Kasumi-1 (cell line): ENCODE measurements at places on chromosomes 11 and 22.
A peak's percentile ranks its signal among the peaks of the same experiment; 100 is the strongest.

- DNase-seq = peak; percentile 85
Measured at GRCh38 chr11:33258631-33259205, 1.5 kb downstream of the HIPK3 start.

- no peak for DNase-seq
Measured at GRCh38 chr11:61754534-61755482, 2.4 kb downstream of the MYRF start.

GRCh38 chr11:126415128-126415527 lies 59.6 kb downstream of the ST3GAL4 start:
- DNase-seq = no peak

DNA sequence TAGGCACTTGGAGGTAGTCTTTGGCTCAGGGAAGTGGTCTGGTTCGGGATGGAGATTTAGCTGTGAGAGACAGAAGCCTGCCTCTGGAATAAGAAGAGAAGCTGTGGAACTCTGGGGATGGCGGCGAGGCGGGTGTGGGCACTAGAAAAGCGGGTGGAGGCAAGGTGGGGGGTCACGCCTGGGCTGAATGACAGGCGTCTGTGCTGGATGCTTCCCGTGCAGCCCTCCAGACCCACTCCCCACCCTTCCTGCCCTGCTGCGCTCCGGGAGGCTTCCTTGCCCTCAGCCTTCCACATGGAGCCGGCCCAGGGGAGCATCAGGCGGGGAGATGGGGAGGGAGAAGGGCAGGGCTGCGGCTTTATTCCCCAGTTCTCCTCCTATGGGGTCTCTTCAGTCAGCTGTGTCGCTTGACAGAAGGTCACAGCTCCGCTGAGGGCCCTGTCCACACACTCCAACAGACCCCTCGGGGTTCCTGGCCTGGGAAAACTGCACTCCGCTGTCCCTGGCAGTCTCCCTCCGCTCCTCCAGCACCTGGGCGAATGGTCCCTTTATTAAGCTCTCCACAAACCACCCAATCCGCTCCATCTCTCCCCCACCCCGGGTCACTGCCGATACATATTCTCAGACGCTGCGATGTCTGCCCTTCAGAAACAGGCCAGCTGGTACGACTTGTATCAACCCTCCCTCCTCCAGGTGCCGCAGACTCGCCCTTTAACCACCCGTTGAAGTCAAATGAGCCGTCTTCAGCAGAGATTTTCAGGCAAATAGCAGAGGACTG lies 6.2 kb downstream of the DNAJB13 start:
- DNase-seq = no peak

DNA sequence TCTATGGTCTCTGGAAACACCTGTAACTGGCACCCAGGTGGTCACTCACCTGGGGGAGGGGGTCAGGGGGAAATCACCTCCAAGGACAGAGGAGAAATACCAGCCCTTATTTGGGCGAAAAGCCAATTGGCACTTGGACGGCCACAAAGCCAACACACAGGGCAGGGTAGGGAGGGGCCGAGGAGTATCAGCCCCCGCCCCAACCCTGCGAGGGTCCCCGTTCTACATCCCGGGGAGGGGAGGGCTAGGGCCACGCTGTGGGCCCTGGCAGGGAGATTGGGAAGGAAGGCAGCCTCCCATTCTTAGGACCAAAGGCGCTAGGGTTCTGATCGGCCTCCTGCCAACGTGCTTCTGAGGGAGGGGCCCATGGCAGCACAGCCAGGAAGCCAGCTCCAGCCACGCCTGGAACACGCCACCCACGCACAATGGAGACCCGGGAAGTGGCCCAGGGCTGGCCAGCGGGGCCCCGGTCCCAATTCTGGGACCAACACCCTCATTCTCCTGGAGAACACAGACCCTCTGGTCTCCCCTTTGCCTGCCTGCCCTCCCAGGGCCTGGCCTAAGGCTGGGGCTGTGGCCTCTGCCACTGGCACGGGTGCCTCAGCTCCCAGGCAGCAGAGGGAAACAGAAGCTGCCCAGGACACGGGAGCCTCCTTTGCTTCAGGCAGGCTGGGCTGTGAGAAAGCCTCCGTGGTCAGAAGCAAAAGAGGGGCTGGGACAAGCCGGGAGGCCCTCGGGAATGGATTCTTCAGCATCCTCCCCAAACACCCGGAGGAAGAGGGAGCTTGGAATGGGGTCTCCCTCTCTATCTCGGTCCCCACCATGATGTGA lies 7.4 kb downstream of the CBX6 start:
- DNase-seq = no peak

DNA sequence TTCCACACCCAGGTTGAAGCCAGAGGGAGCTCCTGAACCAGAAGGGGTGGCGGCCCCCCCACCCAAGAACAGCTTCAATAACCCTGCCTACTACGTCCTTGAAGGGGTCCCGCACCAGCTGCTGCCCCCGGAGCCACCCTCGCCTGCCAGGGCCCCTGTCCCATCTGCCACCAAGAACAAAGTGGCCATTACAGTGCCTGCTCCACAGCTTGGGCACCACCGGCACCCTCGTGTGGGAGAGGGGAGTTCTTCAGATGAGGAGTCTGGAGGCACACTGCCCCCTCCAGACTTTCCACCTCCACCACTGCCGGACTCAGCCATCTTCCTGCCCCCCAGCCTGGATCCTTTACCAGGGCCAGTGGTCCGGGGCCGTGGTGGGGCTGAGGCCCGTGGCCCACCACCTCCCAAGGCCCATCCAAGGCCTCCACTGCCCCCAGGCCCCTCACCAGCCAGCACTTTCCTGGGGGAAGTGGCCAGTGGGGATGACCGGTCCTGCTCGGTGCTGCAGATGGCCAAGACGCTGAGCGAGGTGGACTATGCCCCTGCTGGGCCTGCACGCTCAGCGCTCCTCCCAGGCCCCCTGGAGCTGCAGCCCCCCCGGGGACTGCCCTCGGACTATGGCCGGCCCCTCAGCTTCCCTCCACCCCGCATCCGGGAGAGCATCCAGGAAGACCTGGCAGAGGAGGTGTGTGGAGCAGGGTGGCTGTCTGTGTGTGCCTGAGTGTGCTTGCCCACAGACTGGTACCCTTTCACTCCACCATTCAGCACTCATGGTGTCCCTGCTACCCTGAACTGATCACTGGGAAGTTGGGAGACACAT lies 6.7 kb downstream of the PHOX2A start:
- DNase-seq = no peak

DNA sequence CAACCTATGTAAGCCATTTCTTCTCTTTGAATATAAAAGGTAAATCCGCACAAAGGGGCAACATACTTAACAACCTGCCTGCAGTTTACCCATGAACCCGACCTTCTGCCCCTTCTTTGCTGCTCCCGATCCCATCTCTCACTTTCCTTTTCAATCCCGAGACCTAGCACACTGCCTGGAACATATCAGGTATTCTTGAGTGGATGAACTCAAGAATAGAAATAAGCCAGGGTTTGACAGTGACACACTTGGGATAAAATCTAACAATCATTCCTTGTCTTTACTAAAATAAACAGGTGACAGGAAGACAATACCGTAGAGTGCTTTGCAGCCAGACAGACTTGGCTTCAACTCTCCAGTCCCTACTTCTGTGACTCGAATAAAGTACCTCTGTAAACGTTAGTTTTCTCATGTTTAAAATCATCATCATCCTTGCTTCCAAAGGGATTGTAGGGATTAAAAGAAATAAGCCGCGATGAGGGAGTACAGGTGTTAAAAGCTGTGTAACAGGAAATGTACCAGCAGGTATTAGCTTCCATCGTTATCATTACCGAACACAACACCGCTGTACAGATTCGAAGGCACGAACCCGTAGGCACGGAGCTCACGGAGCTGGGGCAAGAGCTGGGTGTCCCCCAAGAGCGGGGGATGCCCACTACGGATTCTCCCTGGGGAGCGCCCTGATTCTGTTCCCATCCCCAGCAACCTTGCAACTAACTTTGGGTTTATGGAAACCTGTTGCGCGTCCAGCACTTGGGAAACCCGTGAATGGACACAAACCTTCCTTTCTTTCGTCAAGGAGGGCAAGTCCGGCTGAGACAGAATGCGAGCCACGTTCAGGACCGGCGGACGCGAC lies 720 bp downstream of the UFD1 start:
- peak; percentile 17 for DNase-seq

DNA sequence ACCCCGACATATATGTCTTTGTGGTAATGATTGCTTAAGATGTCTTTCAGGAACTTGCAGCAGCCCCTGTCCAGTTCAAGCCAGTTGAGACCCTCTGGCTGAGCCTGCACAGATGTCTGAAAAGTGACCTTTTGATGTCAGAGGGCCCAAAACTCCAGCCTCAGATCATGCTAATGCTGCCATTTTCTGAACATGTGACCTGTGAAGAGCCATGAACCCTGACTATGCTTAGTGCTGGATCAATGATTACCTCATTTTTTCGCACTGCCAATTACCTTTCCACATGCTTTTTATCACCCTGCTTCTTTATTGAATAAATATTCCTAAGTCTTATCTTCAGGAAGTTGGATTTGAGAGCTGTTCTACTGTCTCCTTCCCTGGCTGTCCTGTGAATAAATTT lies 6.9 kb upstream of the CYP2R1 start:
- no peak for DNase-seq

GRCh38 chr11:9315078-9315688 lies 790 bp upstream of the TMEM41B start:
- DNase-seq = no peak

DNA sequence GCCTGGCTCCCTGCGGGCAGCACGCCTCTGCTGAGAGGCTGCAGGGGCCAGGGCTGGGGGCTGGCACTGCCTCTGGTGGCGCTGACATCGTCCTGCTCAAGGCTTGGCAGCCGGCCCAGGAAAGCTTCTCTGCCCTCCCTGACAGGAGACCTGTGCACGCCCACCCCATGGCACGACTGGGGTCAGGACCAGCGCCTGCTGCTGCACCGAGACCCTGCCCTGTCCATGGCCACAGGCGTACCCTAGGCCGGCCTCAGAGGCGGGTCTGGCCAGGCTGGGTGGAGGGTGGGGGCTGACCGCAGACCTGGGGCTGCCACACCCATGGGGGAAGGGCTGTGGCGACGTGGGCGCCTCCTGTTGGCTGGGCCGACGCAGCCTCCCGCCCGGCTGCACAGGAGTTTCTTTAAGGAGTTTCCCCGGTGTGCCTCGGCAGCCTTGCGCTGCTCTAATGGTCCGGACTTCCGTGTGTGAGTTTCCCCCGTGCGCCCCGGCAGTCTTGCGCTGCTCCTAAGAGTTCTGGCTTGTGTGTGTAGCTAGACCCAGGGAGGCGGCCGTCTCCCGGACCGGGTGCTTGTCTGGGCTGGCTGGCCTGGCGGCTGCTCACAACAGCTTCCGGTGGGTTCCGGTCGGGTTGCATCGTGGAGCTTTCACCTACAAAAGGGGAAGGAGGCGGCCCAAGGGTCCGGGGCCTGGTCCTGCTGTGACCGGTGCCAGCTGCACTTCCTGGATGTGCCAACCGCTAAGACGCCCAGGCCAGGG lies 4.6 kb downstream of the TRABD start:
- DNase-seq = peak; percentile 83

DNA sequence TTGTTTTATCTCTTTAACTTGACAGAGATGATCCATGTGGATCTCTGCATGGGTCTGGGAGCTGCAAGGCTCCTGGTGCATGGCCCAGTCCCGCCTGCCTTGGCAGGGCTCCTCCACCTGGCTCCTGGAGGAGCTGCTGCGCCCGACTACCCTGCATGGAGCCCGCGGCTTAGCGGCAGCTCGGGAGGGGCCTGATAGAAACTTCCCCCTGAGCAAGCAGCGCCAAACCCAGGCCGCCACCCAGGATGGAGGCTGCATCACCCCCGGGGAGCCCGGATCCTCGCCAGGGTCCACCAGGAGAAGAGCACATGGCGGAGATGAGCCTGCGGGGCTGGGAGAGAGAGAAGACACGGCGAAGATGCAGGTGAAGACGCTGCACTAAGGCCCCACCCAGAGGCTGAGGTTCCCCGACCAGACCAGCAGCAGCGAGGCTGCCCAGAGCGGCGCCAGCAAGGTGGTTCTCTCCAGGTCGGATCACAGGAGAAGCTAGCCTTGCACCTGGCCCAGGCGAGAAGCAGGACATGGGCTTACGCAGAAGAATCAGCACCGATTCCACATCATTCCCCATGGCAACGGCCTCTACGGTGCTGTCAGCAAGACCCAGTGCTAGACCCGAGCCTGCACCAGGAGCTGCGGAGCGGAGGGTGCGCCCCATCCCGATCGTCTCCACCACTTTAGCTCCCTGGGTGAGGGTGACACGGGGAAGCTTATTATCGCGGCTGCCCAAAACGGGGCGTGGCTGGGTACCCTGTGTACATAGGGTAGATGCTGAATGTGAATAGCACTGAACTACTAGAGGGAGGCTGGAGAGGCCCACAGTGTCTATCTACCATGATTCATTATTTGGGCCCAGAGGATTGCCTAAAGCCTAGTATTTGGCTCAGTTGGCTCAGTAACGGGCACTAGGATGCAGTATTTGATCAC lies 41.3 kb upstream of the VPREB1 start:
- no peak for DNase-seq

- no peak for DNase-seq
Measured at GRCh38 chr11:44351006-44351660, 41.2 kb upstream of the ALX4 start.

GRCh38 chr11:2265396-2265795 lies 5.0 kb downstream of the ASCL2 start:
- peak; percentile 6 for DNase-seq

DNA sequence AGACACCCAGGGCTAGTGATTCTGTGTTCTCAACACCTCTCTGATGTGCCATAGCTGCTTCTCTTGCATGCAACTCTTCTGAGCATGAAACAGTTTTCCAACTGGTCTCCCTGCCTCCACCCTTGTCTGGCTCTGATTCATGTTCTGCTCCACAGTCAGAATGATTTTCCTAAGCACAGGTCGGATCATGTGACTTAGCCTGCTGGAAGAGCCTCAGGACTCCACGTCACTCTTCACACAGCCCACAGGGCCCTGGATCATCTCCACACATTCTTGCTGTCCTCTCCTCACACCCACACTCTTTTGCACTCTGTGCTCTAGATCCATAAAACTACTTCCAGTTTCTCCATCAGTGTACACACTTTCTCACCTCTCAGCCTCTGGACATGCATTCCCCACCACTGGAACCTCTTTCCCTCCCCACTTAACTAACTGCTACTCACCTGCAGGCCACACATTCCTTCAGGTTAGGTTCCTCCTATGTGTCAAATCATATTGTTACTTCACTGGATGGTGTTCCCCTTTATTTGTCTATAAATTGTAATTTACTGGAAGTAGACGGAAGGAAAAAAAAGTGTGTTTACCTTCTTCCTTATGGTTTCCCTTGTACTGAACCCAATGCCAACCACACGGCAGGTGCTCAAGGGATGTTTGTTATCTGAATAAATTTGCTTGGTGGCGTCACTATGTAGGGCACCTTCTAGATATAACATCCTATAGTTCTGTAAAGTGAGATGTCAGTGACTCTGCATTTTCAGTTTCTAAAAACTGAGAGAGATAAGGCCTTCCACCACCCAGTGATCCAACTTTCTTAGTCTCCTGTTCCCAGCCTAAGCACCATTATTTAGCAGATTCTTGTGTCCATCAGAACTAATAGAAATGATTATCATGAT lies 133.7 kb downstream of the ETS1 start:
- no peak for DNase-seq
